ENCODE measurements at places on chromosomes 7 and 10.
A peak's percentile ranks its signal among the peaks of the same experiment; 100 is the strongest.

DNA sequence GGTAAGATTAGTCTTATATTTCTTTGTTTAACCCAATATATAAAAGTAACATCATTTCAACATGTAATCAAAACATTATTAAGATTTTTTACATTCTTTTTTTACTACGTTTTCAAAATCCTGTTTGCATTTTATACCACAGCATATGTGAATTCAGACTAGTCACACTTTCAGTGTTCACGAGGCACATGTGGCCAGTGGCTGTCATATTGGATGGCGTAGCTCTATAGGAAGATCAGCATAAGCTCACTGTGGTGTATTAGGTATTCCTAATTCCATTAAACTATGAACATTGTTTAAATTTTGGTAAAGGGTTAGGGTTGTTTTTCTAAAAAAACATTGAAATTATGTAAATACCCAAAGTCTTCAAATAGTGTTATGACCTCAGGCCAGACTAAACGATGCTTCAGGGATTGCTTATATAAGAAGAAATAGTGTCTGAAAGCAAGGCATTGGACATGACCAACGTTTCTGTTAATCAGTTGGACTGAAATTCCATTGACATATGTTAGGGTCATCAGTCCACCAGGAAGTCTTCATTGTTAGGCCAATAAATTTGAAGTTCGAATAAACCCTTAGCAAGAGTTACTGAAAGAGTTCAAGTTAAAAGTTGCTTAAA, 97.0 kb downstream of the BICC1 start:
- no peak for DNase-seq

GRCh38 chr7:138527746-138528223, 67.7 kb downstream of the TRIM24 start:
- no peak for DNase-seq

DNA sequence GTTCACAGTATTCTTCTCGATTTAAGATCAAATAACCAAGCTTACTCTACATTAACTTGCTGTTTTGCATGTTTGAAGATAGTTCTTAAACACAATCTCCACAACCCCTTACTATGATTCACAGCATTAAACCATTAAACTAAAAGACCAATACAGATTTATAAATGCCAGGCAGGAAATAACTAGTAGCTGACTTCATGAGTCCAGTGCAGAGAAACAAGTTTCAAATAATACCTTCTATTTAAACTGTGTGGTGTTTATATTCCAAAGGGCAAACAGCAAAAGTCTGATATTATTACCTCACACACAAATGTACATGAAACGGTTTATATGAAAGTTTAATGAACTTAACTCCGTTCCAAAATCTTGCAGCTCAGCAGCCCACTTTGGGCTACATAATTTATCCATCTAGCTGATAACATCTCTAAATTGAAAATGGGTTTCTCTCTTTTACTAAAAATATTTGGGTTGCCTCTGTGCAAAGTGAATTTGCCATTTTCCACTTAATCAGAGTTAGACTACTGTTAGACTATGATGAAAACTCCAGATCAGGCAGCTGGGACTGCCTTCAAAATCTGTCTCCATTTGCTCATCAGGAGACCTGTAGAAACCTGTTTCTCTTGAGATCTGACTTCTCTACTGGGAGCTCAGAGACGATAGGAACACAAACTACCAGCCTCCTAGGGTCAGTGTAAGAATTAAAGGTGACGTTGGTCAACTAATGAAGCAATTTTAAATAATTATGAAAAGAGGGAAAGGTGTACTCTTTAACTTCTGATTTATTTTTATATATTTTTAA, 287.3 kb downstream of the FZD1 start:
- no peak for DNase-seq

- no peak for DNase-seq
Observed at GRCh38 chr7:154789404-154789803, 213.5 kb downstream of the PAXIP1 start.

DNA sequence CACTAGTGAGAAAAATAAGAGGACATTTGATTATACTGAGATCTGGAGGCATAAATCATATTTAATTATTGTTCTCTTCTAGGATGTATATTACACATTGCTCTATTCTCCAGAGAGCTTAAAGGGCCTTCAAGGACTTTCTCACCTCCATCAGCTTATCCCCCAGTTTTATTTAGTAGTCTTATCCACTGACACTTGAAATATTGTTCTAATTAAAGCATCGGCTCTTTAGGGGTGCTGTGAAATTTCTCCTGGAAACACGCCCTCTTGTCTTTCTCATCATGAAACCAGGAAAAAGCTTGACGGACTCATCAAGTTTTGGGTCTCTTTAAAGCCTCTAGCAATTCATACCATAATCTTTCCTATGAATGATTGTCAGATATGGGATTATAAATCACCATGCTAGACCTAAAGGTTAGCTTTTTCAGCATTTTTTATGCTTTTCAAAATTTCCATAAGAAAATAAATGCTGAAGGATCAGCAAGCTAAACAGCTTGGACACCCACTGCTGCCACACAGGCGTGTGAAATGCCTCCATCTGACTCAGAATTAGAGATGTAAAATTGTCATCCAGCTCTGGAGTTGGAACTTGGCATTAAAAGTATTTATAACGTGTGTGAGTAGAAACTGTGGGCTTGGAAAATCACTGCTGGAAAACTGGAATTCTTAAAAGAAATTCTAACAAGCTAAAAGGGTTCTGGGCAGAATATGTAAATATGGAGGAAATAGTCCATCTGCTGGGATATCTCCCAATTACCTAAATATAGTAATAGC, 216.3 kb downstream of the CHRM2 start:
- no peak for DNase-seq

- DNase-seq: peak; percentile 47
Observed at GRCh38 chr7:94297397-94297838, 97.3 kb upstream of the COL1A2 start.

DNA sequence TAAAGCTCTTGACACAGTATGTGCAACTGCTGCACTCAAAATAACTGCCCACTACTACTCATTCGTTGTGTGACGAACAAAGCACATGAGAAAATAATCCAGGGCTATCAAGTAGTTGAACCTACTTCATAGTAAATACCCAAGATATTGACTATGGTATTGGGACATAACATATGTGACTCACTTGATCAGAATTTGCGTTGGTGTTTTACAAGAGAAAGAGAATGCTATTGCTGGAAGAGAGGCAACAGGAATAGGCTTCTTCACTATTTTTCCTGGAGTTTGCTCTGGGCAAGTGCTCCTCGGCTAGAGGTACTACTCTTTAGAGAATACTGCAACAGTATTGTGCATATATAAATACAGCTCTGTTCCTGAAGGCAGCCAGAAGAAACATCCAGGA, 2.5 kb downstream of the DGKB start:
- no peak for DNase-seq

DNA sequence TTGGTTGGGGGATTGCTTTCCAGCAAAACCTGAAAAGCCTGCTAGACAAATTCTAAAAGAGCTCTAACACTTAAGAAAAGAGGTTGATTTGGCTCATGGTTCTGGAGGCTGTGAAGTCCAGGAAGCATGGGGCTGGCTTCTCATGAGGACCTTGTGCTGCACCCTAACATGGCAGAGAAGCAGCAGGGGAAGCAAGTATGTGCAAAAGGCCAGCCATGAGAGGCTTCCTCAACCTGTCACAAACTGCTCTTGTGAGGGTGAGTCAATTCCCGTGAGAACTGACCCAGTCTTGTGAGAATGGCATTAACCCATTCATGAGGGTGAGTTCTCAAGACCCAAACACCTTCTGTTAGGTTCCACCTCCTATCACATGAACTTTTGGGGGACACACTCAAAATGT, 54.3 kb upstream of the IGFBP3 start:
- no peak for DNase-seq

DNA sequence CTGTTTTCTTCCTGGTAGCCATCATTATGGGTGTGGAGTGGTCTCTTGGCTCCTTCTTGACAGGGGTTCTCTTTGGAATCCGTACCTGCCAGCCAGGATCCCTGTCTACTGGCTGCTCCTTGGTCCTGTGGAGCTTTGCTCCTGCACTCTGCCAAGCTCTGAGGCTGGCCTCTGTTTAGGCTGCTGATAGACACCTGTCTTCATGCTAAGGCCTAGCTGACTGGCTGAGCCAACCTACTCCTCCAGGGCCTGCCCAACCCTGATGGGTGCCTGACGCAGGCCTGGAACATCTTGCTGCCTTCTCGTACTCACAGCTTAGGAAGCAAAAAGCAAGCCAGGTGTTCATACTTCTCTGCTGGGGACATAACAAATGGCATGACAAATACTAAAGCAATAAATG, 333.6 kb upstream of the ZNF32 start:
- DNase-seq: no peak

DNA sequence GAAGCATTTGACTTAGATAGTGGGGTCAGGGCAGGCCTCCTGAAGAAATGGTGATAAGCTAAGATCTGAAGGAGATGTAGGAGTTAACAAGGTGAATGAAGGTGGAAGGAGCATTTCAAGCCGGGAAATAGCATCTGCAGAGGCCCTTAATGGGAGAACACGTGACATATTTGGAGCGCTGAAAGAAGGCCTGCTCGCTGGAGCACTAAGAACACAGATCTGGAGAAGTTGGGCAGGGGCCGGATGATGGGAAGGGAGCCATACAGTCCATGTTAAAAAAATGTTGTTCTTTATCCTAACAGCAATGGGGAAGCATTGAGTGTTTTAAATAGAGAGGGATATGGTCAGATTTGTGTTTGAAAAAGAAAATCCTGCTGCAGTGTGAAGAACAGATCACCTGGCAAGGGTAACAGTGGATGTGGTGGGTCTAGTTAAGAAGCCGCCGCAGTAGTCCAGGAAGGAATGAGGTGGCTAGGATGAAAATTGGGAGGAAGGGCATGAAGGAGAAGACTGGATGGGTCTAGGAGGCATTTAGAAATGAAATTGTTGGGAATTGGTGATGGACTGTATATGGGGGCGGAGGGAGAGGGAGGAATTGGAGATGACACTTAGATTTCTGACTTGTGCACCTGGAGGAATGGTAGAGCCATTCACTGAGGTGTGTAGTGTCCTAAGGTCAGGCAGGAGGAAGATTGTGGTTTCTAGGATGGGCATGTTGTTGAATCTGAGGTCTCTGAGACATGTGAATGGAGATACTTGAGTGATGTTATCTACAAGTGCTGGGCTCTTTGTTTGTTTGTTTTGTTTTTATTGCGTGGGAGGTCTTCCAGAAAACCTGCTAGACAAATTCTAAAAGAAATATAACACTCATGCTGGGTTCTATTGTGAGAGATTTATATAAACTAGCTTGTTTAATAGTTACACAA, 58.4 kb downstream of the MET start:
- no peak for DNase-seq

GRCh38 chr7:42494199-42494710, 257.2 kb upstream of the GLI3 start:
- no peak for DNase-seq

GRCh38 chr10:124745252-124745651, 1.1 kb upstream of the FAM53B start:
- DNase-seq: no peak

Data from heart right ventricle (tissue), 16 donors.